ENCODE measurements at places on chromosomes 1 and 21.

DNA sequence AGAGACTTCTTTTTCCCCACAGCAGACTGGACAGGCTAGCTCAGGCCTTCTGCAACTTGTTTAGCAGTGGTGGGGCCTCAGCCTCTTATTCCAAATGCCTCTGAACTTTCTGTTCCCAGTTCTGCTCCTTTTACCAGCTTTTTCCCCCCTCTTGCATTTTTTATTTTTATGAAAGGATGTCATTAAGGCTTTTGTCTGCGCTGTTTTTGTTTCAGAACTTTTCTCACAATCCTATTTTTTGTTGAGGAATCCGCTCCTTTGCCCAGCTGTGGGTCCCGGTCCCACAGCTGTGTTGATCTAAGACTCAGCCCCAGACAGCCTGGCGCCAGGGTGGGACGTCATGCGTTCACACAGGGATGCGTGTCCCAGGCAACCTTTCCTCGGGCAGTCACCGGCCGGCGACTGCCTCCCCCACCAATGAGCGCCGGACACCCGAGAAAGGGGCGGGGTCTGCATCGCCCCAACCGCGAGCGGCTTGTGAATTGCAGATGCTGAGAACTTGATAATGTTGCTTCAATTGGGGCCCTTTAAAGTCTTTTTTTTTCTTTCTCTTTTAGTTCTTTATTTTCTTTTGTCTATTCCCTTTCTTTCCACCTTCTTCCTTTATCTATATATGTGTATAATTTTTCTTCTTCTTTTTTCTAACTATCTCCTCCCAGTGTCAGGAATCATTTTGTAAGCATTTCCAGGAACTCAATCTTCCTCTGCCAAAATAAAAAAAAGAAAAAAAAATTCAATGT lies 3.0 kb upstream of the ID3 start:
- peak; percentile 68 for DNase-seq

DNA sequence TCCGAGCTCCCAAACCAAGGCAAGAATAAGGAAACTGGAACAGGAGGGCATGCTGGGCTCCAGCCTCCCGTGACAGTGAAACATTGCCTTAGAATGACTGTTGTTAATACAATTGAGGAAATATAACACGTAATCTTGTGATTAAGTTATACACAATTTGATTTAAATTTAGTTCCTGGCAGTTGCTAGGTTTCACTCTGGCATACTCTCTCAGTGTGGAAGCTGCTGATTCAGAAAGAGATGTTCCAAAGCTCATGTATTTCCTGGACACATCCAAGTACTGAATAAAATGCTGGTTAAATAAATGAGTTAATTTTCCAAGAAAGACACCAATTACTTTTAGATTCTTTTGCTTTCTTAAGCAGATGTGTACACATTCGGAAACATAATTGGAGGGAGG lies 176.1 kb downstream of the GRIK1 start:
- no peak for DNase-seq

GRCh38 chr1:114093624-114094362 lies 59.9 kb downstream of the SYT6 start:
- peak; percentile 35 for DNase-seq

DNA sequence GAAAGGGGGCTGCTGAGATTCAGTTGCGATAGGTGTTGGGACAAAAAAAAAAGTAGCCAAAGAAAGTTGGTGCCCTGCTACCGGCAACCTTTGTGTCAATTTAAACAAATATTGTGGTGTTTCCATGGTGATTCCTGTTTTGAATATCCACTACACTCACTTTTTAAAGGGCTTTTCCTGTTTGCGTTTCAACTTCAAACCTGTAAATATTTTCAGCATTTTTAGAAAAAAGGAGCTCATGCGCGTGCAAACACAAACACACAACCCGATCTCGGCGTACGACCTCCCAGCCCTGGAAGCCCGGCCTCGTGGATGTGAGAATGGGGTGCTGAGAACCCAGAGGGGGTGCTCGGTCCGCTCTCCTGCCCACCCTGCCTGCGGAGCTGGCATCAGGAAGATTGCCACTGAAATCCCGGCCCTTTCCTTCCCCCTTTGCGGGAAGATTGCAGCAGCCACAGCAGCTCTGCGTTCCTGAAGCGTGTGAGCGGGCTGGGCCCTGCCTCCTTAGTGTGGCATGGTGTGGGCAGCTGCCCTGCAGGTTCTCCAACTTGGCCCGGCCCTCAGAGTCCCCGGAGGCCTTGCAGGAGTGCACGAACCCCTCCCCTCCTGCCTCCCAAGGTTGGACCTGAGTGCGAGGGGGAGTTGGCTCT lies 34.8 kb downstream of the CASZ1 start:
- DNase-seq: no peak

DNA sequence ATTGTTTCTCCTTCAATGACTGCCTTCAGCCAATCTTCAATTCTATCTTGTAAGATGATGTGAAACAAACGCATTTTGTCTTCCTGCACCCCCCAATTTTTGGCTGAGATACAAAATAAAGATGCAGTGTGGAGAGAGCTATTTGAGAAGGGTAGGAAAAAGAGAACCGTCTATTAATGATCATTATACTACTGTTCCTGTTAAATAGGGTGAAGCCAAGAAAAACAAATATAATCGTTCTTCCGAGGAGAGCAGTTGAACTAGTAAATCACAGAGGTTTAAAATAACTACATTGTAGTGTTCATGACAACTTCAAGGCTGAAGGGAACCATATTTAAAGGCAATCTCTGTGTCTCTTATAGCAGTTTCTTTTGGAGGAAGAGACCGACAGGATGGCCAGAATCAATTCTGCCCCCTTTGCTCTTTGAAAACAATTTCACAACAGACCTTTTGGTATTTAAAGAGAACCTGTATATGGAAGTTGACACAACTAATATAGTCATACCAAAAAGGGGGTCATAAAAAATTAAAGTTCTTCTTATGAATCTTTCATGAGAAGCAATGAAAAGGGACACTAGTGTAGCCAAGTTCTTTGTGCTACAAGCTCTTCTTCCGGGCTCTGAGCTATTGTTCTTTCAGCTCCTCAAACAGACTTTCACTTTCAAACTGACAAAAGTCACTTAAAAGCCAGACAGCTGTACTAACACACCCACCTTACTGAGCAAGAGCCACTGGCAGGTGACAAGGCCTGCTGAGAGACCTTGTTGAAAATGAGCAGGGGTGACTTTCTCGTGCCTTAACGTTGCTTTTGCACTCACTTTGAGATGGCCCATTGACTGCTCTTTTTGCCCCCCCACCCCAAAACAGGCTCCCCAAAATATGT lies 30.9 kb downstream of the PROX1 start:
- no peak for DNase-seq

DNA sequence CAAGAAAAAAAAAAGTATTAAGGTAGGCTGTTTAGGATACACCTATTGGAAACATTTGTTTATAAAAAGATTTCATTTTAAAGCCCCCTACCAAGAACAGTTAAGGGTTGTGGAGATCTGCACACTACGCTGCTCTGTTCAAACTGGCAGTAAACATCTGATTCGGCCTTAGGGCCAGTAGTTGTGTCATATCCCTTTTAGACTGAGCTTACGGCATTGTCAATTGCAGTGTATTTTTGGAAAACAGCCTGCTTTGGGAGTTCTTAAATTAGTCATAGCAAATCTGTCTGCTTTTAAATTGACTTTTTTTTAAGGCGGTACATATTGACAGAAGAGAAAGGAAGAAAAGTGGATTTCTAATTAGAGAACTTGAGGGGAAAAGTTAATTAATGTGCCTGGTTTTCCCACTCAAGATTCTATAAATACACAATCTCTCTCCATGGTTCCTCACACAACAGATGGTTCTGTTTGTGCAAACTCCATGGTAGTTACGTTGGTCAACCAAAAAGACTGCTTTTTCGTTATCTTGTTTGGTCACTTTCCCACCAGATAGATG lies 1.7 kb upstream of the ELK4 start:
- DNase-seq: no peak

DNA sequence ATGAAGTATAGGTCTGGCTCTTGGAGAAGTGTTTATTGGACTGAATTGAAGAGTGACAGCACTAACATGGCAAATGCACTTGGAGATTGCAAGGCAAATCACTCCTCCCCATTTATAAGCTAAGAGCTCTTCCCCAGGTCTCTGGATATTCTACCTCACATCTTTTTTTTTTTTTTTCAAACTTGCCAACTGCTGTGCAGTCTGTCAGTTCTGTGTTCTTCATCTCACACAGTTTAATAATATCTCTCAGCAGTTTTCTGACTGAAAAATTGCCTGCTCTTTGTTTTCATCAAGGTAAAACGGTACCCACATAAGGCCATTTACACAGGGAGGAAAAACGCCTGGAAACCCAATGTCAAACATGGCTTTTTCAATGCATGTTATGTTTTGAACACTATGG lies 186.1 kb upstream of the B3GALT2 start:
- no peak for DNase-seq

- DNase-seq: no peak
Observed at GRCh38 chr21:16378525-16378924, 648.7 kb downstream of the USP25 start.

- no peak for DNase-seq
Observed at GRCh38 chr1:226223157-226223785, at the start of gene MIXL1. Gene MIXL1, plus strand, starts transcription at chr1:226223664. Its CDS starts 18 bp downstream, at chr1:226223682.

DNA sequence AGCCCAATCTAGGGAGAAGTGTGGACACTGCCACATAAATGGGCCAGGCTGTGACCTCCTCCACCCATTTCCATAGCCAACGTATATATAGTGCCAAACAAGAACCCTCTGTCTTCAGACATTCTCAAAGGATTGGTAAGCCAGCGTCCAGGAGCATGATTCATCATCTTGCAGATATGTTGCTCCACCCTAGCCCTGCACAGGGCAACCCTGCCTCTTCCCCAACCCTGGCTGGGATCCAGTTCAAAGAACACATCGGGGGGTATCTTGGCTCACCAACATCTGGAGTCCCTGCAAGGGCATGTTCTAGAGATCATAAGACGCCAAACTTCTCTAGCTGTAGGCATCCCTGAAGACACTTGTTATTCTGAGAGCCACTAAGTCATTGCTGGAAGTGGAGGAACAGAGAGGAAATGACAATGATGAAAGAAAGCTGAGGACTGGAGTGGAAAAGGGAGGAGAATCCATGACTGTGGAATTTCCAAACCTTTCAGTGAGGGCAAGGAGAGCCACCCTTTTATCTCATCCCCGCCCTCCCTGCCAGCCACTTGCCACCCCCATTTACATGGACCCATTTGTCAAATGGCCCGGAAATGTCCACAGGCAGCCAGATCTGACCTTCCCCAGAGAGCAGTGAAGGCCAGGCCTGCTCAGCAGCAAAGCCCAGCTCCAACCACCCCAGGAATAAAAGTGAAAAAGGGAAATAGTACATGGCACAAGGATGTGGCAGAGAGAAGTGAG lies 144.1 kb upstream of the CTTNBP2NL start:
- DNase-seq: no peak

- DNase-seq: no peak
Observed at GRCh38 chr21:36892201-36892600, 74.3 kb downstream of the HLCS start.

GRCh38 chr1:110262846-110263631 lies 52.9 kb downstream of the KCNC4 start:
- DNase-seq: no peak

GRCh38 chr1:228180271-228180958 lies 14.8 kb downstream of the IBA57 start:
- no peak for DNase-seq

GRCh38 chr1:61097317-61097716 lies 15.0 kb downstream of the NFIA start:
- no peak for DNase-seq

- no peak for DNase-seq
Observed at GRCh38 chr1:190475421-190476141, 2.1 kb downstream of the BRINP3 start.

DNA sequence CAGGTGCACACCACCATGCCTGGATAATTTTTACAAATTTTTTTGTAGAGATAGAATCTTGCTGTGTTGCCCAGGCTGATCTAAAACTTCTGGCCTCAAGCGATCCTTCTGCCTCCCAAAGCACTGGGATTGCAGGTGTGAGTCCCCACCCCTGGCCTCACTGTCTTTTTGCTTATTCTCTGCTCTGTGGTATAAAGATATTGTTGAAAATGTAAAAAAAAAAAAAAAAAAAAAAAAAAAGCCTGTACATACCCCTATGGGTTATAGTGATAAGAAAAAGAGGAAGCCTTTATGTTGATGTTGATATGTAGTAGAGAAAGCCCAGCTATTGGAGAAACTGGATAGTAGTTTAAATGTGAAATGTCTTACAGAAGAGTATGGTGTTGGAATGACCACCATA lies 125.8 kb downstream of the XPR1 start:
- no peak for DNase-seq

DNA sequence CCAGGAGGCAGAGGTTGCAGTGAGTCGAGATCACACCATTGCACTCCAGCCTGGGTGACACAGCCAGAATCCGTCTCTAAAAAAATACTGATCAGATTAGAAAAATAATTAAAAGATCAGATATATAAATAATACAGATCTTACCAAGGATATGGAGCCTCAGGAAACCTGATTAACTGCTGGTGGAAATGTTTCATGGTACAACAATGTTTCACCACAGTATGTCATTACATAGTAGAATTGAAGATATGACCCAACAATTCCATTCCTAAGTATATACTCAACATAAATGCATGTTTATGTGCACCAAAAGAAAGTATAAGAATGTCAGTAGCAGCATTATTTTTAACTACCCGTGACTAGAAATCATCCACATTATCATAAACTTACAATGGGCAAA lies 41.7 kb downstream of the CD53 start:
- no peak for DNase-seq

- no peak for DNase-seq
Observed at GRCh38 chr1:8627728-8628127, 189.7 kb downstream of the RERE start.

- no peak for DNase-seq
Observed at GRCh38 chr1:30670240-30671060, 52.9 kb downstream of the MATN1 start.

DNA sequence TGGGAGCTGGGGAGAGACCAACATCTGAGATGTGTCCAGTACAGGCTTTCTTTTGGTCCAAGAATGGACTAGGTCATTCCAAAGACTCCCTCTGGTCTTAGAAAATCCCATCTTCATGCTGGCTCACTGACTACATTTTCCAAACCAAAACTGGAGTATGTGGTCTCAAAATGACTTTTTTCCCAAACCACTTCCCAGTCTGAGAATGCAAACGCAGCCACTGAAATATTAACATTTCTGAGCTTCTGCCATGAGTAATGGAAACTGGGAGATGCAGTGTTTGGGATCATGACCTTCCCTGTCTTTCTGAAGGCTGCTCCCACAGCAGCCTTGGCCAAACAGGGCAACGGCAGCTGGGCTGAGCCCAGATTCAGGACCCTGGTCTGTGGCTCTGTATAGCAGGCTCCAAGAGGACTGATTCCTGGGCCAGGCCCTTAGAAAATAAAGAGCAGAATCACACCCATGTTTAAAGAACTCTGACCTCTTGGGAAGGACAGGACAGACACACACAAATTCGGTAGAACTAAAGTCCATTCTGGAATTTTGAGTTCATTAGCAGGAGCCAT lies 62.1 kb upstream of the CNTN2 start:
- no peak for DNase-seq

DNA sequence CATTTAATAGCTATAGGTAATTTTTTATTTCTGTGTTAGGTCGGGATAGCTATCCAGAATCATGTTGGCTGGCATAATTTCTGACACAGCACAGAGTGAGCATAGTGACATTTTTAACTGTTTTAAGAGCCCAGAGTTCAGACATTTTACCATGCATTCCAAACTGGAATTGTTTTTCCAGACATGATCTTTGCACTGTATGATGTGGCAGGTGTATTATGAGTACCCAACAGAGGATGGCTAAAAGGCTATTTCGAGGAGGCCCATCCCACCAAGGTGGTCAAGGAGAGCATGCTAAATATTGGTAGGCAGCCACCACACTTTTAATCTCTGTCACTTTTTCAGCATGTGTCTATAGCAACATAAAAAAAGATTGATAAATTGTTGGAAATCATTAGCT lies 137.3 kb upstream of the ST6GALNAC5 start:
- DNase-seq: no peak

Data from suppressor macrophage treated with lipopolysaccharide for 1 hour (primary cell).